Suppressor macrophage treated with lipopolysaccharide for 1 hour (primary cell): ENCODE measurements at places on chromosomes 2 and 18.

DNA sequence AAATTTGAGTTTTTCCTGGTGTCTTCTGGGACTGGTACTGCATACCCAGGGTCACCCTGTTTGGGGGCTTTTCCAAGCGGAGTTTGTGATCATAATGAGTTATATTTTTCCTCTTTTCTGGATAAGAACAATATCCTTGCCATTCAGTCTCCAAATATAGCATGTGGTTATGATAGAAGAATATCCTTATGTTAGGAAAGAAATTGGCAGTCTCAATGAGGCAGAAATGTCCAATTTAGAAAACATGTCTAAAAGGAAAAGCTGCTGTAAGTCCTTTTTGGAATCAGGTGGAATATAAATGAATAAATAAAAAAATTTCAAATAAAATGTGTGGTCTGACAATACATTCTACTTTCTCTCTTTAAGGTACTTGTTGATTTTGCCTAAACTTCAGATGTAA is 36.2 kb downstream of the SPATS2L start:
- DNase-seq: no peak

GRCh38 chr2:38174646-38175423 is 98.9 kb upstream of the CYP1B1 start:
- peak; percentile 93 for DNase-seq

DNA sequence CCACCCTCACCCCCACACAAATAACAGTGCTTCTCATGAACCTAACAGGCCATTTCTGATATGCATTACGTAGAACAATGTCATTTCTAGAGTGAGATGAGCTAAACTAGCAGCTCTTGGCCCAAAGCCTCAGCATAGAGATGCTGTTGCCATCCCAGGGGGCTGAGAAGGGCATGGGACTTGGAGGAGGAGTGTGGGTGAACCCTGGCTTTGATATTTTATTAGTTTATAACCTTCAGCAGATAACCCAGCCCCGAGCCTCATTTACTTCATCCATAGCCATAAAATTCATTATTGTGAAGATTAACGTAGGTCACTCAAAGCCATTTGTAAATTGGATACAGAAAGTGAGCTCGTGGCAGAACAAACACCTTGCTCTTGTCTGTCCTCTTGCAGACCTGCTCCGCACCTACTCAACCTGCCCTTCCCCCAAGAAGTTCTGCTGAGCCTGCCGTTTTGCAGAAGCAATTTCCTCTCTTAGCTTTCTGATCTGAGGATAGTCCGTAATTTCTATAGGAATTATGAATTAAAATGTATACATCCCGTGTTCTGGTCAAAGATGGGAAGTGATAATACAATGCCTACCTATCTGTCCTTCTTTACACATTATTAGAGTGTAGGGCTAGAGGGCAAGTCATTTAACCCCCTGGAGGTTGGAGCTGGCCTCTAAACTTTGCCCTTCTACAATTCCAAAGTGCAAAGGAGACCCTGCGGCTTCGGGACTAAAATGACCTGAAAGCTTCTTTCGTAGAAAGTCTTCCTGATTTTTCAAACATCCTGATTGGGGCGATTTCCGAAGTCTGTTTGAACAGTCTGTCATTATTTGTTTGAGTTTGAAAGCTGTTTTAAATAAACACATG is 187.4 kb downstream of the BCL2 start:
- DNase-seq: no peak

GRCh38 chr18:12422936-12423335 is 15.2 kb downstream of the PRELID3A start:
- peak; percentile 27 for DNase-seq

- no peak for DNase-seq
Measured at GRCh38 chr2:174919947-174920595, 85.1 kb downstream of the CHN1 start.

- peak; percentile 50 for DNase-seq
Measured at GRCh38 chr2:12436935-12437561, 279.7 kb upstream of the TRIB2 start.

DNA sequence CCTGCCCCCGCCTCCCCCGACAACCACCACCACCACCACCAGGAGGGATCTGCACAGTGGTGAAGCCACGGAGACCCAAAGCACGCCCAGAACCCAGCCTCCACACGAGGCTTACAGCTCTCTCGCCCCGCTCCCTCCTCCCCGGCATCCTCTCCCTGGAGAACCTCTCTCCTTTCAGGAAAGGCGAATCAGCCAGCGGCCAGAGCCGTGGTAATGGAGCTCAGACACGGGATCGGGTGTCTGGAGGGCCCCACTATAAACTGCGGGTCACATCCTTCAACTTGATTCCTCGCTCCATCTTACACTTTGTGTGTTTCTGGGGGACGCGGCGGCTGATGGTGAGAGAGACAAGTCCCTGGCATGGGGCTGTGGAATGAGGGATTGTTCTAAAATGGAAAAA is 271.5 kb upstream of the SIX2 start:
- no peak for DNase-seq

- peak; percentile 27 for DNase-seq
Measured at GRCh38 chr2:11775384-11775783, 29.0 kb downstream of the LPIN1 start.

- DNase-seq: no peak
Measured at GRCh38 chr2:10981941-10982431, 70.3 kb downstream of the KCNF1 start.

DNA sequence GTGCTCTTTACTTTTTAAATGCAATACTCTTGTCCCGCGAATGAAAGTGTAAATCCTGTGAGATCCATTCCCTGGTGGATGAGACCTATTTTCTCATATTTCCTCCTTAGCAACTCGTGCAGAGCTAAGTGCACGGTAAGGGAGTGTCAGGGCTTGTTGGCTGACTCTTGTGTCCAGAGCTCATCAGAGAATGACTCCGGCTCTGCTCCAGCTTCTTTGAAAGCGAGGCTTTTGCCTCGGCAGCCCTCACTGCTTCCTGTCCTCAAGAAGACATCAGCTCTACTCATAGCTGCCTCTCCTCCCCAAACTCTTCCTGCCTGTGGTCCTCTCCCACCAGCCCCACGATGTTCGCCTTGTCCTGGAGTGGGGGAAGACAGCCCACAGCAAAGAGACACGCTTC is 70.7 kb downstream of the LIPG start:
- no peak for DNase-seq

DNA sequence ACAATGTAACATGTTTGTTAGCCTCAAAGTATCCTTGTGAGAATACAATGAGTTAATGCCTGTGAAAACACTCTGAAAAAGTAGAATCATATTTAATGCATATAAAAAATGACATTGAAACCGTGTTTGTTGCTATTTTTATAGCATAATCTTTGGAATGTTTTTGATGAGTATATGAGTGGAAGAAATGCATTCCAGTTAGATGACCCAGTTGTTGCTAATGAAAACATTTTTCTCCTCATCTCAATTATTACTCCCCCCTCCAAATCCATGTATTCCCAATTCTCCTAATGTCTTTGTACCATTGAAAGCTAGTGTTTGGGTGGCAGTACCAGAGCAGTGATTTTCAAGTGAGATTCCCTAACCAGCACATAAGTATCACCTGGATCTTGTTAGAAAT is 67.1 kb upstream of the DSEL start:
- no peak for DNase-seq

DNA sequence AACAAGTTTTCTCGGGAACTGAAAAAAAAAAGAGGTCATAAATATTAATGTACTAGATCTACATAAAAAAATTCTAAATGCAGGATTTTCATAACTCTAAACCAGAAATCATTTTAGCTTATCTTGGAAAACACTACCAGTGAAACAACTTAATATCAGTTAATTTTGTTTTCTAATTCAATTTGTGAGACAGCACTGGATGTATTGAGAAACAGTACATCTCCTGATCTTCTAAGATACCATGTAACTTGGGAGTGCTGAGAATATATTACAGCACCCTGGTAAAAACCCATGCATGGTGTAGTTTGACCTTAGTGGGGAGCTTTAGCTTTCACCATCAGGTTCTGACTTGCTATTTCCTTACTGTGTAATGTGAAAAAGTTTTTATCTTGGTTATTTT is 129.6 kb downstream of the NRXN1 start:
- DNase-seq: no peak

GRCh38 chr18:49082714-49083688 is 132.2 kb upstream of the SMAD7 start:
- DNase-seq: no peak
